Activated CD4-positive, alpha-beta memory T cell treated with anti-CD3 and anti-CD28 coated beads for 36 hours (primary cell): ENCODE measurements at places on chromosomes 3 and 15.

- DNase-seq: no peak
Measured at GRCh38 chr3:187912007-187912406, 166.7 kb upstream of the BCL6 start.

GRCh38 chr3:11290743-11291680 is 18.8 kb downstream of the ATG7 start:
- peak; percentile 41 for DNase-seq

GRCh38 chr3:152291238-152291637 is 22.5 kb downstream of the MBNL1 start:
- no peak for DNase-seq

- no peak for DNase-seq
Measured at GRCh38 chr15:35289024-35289617, 204.0 kb upstream of the NANOGP8 start.

DNA sequence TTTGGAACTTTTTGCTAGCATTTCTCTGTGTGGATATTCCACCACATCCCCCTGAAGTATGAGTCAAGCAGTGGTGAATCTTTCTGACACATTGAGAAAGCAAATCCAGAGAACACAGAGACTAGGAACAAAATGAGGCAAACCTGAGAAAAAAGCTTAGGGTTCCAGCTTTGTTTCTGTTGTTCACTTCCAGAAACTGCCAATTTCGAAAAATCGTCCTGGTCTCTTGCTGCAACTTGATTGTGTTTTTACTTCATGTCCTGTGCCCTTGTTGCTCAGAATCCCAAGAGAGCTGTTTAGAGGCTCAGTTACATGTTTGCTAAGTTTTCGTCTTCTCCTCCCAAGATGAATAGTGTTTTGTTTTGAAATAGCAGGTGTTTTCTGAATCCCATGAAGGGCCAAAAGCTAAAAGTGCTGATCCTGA is 13.7 kb downstream of the MAP2K1 start:
- DNase-seq: no peak
